Tongue (tissue), 3 donors: ENCODE measurements at places on chromosomes 7 and 10. TPM values are rescaled to one million over a fixed set of nuclear protein-coding genes. Genes with fewer than 3 reads are reported as not detected.

Gene TAF6
- 38.6 TPM for total RNA-seq

Gene SORCS3
- 1.4 TPM for total RNA-seq

Gene OR2A42
- not detected for total RNA-seq

Gene DLX6
- total RNA-seq = not detected

Gene SAMD8
- 45.6 TPM for total RNA-seq

Gene UROS
- 56.7 TPM for total RNA-seq

Gene VWA2
- total RNA-seq = 7.3 TPM

Gene TMEM270
- not detected for total RNA-seq

Gene AGBL3
- 0.62 TPM for total RNA-seq

Gene LIPJ
- total RNA-seq = 0.21 TPM

Gene BAG3
- 27.5 TPM for total RNA-seq

Gene IL6
- not detected for total RNA-seq

Gene AASS
- 37.1 TPM for total RNA-seq

Gene C1QL3
- total RNA-seq = not detected

Gene ACHE
- 112 TPM for total RNA-seq

Gene SLC16A9
- total RNA-seq = 9.5 TPM

Gene SFTPD
- total RNA-seq = 1.2 TPM

Gene TMEM140
- total RNA-seq = 4.0 TPM

Gene SMKR1
- not detected for total RNA-seq

Gene TSPAN12
- total RNA-seq = 53.9 TPM
